ENCODE measurements at places on chromosomes 11 and 22.
A peak's percentile ranks its signal among the peaks of the same experiment; 100 is the strongest.

DNA sequence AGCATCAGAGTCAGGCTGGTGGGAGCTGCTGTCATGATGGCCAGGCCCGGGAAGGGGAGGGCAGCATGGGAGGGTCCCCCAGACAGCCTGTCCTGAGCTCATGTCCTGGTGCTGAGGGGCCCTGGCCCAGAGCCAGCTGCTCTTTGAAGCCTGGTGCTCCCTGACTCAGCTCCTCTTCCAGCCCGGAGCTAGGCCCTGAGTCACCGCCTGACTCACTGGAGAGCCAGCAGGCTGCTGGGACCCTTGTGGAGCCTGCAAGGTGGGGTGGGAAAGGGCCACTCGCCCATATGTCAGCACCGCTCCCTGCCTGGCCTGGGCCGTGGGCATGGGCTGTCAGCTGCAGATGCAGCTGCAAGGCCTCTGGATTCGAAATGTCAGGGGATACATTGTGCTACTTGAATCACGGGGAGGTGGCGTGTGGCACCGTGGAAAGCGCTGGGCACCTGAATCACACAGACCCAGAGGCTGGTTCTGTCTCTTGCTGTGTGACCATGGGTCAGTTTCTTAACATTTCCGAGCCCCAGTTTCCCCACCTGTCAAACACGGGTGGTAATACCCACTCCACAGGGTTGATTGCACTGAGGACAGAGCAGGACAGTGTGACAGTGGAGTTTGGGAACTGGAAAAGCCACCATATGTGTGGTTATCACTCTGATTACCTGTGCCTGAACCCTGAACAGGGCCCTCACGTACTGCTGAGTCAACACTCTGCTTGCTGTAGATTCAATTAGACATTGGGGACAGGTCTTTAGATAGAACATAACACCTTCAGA, 4.4 kb downstream of the CACNA1I start:
- DNase-seq, result no peak

GRCh38 chr11:111299101-111300026, 1.0 kb downstream of the POU2AF3 start:
- no peak for DNase-seq

DNA sequence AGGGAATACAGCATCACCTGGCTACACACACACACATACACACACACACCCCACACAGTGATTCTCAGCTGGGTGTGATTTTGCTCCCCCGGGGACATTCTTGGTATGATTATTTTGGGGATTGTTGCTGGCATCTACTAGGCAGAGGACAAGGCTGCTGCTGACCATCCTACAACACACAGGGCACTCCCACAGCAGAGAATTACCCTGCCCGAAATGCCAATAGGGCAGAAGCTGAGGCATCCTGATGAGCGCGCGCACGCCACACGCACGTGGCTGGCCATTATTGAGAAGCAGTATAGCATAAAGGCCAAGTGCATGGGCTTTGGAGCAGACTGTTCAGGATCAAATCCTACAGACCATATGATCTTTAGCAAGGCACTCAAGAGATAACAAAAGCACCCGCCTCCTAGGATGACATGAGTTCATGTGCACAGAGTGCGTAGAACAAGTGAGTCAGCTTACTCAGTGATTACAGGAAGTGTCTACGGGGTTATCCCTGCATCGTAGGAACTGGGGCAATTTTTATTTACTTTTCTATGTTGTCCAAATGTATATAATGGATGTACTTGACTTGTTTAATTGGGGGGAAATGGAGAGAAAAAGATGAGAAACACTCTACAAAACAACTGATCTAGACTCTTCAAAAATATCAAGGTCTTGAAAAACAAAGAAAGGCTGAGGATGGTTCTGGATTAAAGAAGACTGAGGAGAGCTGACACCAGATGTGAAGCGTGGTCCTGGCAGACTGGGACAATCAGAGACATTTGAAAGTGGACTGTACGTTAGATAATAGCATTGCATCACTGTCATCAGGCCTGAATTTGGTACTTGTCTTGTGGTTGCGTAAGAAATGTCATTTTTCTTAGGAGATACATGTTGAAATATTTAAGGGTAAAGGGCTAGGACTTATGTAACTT, 7.2 kb upstream of the EHD1 start:
- peak; percentile 53 for DNase-seq

DNA sequence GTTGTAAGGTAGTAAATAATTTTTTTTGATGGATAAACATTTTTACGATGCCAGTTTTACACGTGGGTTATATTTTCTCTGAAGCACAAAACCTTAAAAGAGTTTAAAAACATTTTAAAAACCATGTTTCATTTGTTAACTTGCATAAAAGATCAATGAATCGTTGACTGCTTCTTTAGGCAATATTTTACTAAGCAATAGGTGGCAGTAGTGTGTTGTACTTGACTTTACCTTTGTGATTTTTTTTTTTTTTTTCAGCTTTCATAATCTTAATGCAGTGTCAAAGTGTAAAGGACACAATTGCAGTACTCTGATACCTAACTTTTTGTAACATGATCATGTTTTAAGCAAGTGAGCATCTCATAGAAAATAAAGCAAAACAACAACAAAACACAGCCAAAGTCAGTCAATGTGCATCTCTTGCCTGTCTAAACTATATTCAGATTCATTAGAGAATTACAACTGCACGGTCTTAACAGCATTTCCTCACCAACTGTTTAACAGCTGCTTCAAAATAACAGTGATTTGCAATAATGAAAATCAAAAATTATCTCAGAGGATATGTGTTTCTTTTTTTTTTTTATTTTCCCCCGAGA, 27.7 kb downstream of the DNAJC24 start:
- no peak for DNase-seq

DNA sequence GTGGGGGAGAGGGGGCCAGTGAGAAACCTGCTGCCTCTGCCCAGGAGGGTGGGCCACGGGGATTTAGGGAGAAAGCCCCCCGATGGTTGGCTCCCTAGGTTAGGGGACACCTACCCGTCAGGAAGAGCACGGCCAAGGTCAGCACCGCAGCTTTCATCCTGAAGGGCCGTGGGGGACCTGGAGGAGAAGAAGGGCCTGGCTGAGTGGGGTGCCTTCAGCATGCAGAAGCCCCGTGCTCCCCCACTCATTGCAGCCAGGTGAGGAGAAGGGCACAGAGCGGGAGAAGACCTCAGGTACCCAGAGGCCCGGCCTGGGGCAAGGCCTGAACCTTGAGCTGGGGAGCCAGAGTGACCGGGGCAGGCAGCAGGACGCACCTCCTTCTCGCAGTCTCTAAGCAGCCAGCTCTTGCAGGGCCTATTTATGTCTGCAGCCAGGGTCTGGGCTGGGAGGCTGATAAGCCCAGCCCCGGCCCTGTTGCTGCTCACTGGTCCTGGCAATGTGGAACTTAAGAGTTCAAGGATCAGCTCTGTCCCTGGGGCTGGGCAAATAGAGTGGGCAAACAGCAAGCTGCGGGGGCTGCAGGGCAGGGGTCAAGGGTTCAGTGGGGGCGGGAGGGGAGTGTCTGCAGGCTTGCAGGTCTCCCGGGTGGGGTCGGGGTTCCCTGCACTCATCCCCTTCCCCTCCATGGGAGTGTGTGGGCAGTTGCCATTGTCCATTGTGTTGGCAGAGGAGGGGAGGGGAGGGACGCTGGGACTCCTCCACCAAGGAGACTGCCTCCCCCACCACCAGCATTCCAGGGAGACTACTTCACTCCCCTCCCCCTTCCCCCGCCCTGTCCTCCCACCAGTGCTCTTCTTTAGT, at the start of gene APOA1:
TSS of gene APOA1 (minus strand) at position 392 of the 861 bp plus-strand sequence. CDS start at position 157, 235 bp downstream.
- DNase-seq, result no peak
